Keratinocyte (primary cell): ENCODE measurements at places on chromosomes 3 and 15. TPM values are rescaled to one million over a fixed set of nuclear protein-coding genes. Genes with fewer than 3 reads are reported as not detected.

DNA sequence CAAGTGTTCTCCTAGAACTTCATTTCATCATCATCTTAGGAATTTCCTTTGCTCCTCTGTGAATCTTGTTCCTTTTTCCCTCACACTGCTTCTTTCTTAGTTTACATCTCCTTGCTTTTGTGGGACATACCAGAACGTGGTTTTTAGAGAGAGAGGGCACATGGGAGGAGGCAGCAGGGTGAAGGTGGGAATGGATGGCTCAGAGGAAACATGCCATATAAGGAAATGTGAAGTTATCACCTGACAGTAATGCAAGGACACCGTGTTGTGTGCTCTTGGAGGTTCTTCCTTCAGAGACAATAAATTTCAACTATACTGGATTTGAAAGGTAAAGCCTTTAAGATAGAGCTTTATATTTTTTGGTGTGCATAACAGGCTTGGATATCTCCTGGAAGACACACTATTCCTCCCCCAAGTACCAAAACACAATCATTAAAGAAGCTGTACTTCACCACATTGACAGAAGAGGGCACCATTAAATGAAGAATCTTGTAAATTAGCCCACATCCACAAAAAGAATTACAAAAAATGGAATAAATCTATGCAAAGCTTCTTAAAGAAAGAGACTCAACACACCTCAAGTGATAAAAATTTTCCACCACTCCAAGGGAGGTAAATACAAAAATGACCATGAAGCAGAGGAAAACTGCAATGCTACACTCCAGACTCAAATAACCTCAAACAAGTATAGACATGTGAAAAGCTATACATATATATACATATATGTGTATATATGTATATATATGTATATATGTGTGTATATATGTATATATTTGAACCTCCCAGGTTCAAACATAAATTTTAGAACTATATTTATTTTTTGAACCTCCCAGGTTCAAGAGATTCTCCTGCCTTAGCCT is 26.1 kb downstream of the RPL39L start:
- no peaks in the 10 kb centered on the region for H3K36me3 ChIP-seq
- no peak for DNase-seq
- H3K27me3 ChIP-seq: no peaks in the 10 kb centered on the region

DNA sequence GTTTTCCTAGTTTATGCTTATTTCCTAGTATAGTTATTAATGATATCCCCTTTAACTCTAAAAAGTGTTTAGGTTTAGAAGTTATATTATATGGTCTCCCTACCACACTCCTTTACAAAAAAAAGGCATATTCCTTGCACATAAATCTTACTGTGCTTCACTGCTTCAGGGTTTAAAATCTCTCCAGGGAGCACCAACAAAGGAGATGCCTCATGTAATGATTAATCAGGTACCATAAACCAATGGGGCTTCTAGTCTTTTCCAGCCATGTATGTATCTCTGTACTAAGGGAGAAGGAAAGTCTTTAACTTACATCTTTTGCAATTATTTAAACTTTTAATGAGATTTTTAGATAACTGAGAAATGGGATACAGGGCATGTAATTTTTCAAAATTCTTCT is 91.5 kb upstream of the RBMS3 start:
- no peak overlapping the region for H3K4me3 ChIP-seq
- no peaks in the 10 kb centered on the region for H3K27me3 ChIP-seq
- no peak overlapping the region for H3K27ac ChIP-seq
- H3K4me1 ChIP-seq: peaks cover 31% of the 10 kb centered on the region
- no peaks in the 10 kb centered on the region for H3K36me3 ChIP-seq

DNA sequence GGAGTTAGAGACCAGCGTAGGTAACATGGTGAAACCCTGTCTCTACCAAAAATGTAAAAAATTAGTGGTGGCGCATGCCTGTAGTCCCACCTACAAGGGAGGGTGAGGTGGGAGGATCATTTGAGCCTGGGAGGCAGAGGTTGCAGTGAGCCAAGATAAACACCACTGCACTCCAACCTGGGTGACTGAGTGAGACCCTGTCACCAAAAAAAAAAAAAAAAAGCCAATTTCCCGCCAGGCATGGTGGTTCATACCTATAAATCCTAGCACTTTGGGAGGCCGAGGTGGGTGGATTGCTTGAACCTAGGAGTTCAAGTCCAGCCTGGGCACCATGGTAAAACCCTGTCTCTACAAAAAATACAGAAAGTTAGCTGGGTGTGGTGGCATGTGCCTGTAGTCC is 6.9 kb downstream of the CNOT10 start:
- H3K27me3 ChIP-seq: no peaks in the 10 kb centered on the region
- H3K4me1 ChIP-seq: peaks cover 3% of the 10 kb centered on the region
- no peak overlapping the region for H3K27ac ChIP-seq
- no peak for DNase-seq
- H3K36me3 ChIP-seq: no peaks in the 10 kb centered on the region
- no peak overlapping the region for H3K4me3 ChIP-seq

GRCh38 chr15:60399931-60400330 is 2.1 kb upstream of the ANXA2 start:
- peak overlapping the region; percentile 69 for H3K4me3 ChIP-seq
- peaks cover 43% of the 10 kb centered on the region for H3K4me1 ChIP-seq
- H3K27me3 ChIP-seq: no peaks in the 10 kb centered on the region

DNA sequence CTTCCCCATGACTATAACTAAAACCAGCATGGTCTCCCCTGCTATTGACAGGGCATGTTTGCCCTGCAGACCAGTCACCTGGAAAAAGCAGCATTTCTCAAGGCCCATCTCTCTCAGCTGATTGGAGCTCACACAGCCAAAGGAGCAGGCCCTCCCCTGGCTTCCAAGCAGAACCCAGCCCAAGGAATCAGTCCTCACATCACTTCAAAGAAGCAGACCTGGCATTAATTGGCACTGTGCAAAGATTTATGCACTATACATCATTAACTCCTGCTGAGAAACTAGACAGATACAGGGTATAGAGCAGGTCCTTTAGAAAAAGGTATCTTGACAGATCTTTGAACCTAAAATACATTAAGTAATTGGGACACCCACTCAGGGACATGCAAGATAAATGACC is 323.8 kb upstream of the PPP2R3A start:
- DNase-seq: no peak
- no peak overlapping the region for H3K4me3 ChIP-seq
- H3K36me3 ChIP-seq: no peaks in the 10 kb centered on the region
- no peak overlapping the region for H3K27ac ChIP-seq

DNA sequence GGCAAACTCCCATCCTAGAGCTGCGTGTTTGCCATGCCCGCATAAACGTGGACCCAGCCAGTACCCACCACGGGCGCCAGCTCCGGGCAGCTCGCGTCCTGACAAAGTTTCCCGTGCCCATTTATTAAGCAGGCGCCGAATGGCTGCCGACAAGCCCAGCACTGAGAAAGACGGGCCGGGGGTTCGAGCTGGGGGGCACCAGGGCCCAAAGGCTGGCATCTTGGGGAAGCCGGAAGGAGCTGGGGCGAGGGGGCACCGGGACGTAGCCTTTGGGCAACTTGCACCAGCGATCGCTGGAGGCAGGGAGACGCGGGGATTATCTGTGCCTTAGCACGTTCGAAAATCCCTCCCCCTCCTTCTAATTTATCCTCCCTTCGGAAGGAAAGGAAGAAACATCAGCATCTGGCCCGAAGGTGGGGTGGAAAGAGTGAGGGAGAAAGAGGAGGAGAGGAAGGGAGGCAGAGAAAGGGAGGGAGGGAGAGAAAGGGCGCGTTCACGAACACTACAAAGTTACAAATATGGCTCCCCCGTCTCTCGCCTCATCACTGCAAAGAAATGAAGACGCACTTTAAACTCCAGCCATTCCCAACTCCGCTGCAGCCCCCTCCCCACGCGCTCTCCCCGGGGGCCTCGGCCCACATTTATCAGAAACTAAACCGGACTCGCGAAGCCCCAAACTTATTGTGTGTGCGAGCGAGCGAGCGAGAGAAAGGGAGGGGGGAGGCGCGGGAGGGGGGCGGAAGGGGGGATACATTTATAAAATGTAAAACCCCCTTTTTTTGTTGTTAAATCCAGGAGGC is 1.0 kb downstream of the ANP32A start:
- peak overlapping the region; percentile 92 for H3K27ac ChIP-seq
- peaks cover 1% of the 10 kb centered on the region for H3K36me3 ChIP-seq
- H3K27me3 ChIP-seq: no peaks in the 10 kb centered on the region
- H3K4me1 ChIP-seq: peaks cover 22% of the 10 kb centered on the region

- no peak overlapping the region for H3K27ac ChIP-seq
- peaks cover 6% of the 10 kb centered on the region for H3K4me1 ChIP-seq
- H3K4me3 ChIP-seq: no peak overlapping the region
- DNase-seq: no peak
These were observed 195.9 kb downstream of the KLHL25 start for GRCh38 chr15:85598718-85599398.

DNA sequence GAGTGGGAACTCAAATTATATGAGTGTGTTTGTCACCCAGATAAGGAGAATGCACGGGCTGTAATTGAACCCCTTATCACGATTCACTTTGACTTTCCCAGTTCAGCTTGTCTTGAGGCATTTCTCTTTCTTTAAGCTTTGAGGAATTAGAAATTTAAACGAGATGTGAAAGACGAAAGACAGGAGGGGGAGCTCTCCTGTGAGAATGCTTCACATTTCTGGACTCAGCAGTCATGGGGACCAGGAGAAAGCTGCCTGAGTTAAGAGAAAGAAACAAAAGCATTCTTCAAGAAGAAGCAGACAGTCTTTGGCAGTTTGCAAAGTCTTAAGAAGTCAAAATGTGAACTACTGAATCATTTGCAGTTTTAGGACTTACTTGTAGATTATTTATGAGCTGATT is 205.6 kb downstream of the NECTIN3 start:
- no peak overlapping the region for H3K4me3 ChIP-seq
- no peak overlapping the region for H3K27ac ChIP-seq
- DNase-seq: no peak
- no peaks in the 10 kb centered on the region for H3K36me3 ChIP-seq

DNA sequence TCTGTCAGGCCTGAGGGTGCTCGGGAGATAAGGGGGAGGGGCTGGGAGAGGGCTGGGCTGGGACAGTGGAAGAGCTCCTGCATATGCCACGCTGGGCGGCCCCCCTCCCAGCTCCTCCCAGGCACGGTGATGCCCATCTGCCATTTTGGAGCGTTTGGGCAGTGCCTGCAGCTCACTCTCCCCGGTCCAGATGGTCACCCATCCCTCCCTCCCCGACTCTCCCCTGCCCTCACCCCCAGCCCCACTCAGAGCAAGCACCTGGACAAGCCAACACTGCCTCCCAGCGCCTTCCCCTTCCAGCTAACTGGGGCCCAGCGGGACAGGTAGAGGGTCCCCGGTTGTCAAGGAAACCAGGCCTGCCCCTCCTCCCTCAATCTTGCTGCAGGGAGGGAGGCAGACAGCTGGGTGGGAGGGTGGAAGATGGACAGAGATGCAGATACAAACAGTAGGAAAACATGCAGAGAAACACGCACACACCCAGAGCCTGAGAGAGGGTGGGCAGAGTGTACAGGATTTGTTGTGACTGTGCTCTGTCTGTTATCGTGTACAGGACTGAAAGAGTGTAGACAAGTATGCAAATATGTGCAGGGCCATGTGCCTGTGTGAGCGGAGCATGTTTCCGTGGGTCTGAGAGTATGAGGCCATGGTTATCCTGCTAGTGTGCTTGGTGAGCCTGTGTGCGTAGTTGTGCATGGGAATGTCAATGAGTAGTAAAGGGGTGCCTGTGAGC is 17.5 kb upstream of the CORO2B start:
- no peak overlapping the region for H3K27ac ChIP-seq
- peaks cover 11% of the 10 kb centered on the region for H3K4me1 ChIP-seq
- H3K36me3 ChIP-seq: no peaks in the 10 kb centered on the region
- no peaks in the 10 kb centered on the region for H3K27me3 ChIP-seq
- DNase-seq: no peak

Gene GUCA1C
- polyA plus RNA-seq: 0.15 to 0.26 TPM (median 0.26 TPM) in 3 replicates

Gene CADPS
- polyA plus RNA-seq: not detected in 3 replicates
